ENCODE measurements at places on chromosomes 4 and X.

DNA sequence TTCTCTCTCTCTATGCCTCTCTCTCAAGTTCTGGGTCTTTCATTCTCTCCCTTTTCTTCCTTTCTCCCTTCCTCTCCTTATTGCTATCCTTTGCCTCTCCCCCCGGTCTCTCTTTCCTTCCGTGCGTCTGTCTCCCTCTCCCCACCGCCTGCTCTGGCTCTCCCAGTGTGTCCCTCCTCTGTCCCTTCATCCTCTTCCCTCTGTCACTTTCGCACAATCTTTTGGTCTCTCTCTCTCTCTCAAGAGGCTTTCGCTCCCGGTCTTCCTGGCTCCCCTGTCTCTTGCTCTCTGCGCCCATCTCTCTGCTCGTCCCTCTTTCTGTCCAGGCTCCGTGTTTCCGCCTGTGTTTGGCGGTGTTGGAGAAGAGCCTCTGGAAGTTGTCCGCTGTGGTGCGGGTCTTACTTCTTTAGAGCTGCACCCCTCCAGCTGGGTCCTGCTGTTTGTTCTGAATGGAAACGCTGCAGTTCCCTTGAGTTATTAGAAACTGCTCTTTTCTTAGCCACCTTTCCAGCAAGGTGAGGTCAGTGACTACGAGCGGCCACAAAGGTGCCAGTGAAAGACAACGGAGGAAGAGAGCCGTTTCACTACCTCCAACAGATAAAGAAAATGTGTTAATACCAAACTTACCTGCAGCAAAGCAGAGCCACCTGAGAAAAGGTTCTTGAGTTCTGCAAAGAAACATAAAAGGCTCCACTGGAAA, 1.1 kb downstream of the BMPR1B start:
- no peak for DNase-seq

- no peak for DNase-seq
Measured at GRCh38 chrX:109537324-109537665, 651 bp downstream of the NXT2 start.

- DNase-seq = no peak
Measured at GRCh38 chrX:72114807-72115206, 16.9 kb downstream of the RTL5 start.

GRCh38 chr4:159899596-159899995, 796.7 kb downstream of the RAPGEF2 start:
- no peak for DNase-seq

GRCh38 chr4:175378372-175378771, 433.7 kb downstream of the GPM6A start:
- no peak for DNase-seq

DNA sequence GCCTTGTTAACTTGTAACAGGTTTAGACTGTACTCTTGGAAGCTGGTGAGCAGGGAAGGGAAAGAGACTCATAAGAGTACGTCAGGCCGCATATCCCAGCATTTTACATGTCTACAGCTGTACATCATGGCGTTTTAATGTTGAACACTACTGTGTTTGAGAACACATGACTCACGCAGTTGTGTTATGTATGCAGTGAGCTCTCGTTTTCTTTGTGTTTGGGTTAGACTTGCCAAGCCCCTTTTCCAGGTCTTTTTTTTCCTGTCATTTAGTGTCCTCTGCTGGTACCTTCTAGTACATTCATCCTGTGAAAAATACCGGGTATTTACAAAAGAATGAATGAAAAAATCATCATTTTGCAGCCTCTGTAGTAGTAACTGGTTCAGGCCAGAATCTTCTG, 35.3 kb downstream of the SMS start:
- DNase-seq = no peak

DNA sequence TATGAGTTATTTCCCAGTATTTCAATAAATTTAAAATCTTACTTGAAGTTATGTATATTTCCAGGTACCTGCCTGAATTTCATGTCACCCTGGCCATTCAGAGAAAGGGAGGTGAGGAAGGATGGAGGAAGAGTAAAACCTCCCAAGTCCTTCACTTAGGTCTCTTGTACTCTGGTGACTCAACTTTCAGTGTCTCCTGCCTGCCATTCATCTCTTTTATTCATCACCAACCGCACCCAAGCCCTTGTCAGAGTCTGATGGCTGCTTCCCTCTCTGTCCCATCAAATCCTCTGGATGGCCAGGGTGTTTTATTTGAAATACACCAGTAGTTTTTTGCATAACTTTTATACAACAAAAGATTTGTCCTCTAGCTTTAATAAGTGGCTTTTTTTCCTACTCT, 17.8 kb downstream of the TMPRSS11E start:
- no peak for DNase-seq

GRCh38 chr4:38365748-38366310, 298.2 kb upstream of the KLF3 start:
- no peak for DNase-seq

DNA sequence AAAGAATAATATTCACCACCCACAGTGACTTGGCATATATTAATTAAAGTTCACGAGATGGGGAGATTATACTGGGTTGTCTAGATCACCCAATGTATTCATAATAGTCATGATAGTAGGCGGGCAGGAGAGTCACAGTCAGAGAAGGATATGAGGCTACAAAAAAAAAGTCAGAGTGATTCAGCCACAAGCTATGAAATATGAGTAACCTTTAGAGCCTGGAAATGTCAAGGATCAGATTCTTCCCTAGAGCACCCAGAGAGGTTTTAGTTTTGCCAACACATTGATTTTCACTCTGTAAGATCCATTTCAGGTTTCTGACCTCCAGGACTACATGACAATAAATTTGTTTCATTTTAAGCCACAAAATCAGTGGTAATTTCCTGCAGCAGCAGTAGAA, 501.9 kb downstream of the GABRG1 start:
- no peak for DNase-seq

GRCh38 chr4:163048447-163048846, 118.2 kb downstream of the NAF1 start:
- DNase-seq = no peak

GRCh38 chrX:134484039-134484438, 24.1 kb downstream of the HPRT1 start:
- no peak for DNase-seq

DNA sequence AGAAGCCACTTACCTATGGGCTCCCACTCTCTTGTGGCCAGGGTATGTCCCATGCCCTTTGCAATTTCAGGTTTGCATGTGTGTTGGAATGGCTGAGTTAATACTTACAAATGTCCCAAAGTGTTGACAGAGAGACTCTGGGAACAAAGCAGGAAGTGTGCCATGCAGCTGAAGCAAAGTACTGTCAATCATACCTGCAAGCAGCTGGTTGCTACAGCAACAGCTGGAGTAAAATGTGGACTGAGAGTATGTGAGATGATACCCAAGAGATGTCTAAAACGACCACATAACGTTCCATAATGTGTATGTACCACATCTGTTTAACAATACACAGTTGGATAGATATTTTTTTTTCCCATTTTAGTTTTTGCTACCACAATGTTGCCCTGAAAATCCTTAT, 82.8 kb upstream of the CAMK2D start:
- DNase-seq = no peak

DNA sequence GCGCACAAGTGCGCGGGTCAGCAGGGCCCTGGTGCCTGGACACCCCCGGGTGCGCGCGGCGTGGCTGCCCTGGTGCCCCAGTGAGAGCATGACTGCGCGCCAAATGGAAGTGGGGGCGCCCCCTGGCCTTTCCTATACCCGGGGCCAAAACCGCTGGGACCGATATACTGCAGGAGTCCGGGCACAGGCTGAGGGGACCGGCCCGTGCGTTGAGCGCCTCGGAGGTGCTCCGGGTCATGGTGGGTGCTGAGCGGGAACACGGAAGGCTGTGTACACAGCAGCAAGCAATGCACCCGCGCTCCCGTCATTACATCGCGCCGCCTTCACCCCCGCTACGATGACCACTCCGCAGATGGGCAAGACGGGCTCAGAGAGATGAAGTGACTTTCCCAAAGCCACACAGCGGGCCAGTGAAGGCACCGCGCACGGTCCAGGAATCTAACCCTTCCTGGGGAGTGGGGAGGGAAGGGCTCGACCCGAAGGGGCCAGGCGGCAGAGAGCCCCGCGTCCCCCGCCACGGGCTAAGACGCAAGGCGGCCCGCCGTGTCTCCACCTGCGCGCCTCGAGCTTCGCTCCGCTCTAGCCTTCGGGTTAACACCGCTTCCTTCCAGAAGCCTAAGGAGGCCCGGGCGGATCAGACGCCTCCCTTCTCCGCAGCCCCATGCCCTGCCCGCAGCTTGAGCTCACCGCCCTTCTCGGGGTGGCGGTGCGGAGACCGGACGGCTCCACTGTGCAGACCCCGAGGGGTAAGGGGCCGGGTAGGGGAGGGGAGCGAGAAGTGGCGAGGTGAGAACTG, 11.3 kb downstream of the HMX1 start:
- DNase-seq = no peak

DNA sequence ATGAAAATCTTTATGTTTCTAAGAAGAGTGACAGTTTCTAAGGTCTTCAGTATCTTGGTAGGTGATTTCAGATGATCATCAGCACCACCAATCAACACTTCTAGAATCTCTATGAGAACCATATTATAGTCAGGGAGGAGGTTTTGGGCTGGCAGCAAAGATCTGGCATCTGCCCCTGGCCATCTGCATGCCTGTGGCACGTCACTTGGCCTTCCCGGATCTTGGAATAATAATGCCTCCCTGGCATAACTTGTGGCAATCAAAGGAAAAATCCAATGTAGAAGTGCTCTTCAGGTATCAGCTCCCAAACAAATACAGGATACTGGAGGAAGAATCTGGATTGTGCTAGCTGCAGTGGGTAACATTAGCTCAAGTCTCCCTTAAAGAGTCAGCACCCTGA, 57.3 kb downstream of the RASL11B start:
- no peak for DNase-seq

GRCh38 chr4:119540249-119540648, 88.4 kb downstream of the PDE5A start:
- DNase-seq = no peak

DNA sequence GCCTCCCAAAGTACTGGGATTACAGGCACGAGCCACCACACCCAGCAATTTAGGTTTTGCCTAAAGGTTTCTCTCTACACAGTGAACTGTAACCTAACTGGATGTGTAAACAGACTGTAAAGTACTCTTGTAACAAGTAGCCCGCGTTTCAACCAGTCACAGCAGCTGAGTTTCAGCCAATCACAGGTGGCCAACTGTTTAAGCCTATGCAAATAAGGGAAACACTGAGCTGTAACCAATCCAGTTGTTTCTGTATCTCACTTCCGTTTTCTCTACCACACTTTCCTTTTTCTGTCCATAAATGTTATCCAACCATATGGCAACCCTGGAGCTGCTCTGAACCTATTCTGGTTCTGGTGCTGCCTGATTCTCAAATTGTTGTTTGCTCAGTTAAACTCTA, 59.9 kb downstream of the DIPK2B start:
- no peak for DNase-seq

GRCh38 chr4:87516683-87517082, 12.5 kb downstream of the SPARCL1 start:
- DNase-seq = no peak

GRCh38 chr4:54440394-54441136, 211.5 kb downstream of the PDGFRA start:
- DNase-seq = peak; percentile 49

GRCh38 chr4:146041139-146042004, 102.7 kb upstream of the ZNF827 start:
- DNase-seq = no peak

DNA sequence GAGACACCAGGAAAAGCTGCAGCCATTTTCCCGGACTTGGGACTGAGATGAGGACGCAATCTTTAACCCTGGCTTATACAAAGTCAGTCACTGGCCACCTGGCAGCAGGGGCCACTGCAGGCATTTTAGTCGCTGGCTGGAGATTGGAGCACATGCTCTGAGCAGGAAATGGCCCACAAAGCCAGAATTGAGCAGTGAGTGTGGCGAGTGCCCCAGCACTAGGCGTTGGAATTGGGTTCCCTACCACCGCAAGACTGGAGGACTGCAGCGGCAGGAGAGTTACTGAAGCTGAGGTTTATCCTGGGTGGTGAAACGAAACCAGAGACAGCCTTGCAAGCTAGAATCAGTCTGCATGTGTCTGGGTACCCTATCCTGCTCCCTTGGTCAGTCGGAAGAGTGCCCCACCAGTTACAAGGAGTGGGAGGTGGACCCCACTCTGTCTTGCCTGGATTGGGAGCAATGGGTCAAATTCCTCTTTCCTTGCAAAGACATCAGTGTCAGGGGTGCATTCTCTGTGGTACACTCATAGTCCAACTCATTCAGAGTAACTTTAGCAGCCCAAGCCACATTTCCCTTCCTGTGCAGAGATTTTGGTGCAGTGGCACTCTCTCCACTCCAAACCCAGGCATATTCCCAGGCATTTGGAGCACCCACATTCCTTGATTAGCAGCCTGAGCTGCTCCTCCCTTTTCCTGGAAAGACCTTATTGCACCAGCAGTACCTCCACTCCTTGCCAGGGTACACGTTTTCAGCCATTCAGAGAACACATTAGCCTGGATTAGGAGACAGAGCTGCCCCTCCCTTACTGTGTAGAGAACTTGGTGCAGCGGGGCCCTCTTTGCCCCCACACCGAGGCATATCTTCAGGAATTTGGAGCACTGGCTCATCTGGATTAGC, 36.7 kb upstream of the PLK4 start:
- DNase-seq = no peak

GRCh38 chr4:181528570-181529184, 714.5 kb upstream of the TENM3 start:
- DNase-seq = peak; percentile 0

- DNase-seq = no peak
Measured at GRCh38 chrX:153387345-153387744, 13.8 kb downstream of the PNMA6E start.

DNA sequence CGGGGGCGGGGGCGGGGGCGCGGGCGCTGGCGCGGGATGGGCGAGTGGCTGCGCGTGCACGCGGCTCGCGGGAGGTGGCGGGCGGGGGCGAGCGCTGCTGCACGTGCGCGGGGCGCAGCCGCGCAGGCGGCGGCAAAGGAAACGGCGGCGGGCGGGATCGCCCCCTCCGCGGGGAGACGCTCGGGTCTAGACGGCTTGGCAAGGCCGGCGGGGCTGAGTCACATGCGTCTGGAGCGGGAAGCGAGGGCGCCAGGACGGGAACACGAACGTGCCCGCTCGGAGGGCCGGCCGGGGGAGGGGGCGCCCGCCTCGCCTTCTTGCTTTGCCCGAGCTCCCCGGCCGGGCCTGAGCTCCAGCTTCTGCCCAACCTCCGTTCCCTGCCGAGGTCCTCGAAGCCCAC, 4.3 kb upstream of the HAUS7 start:
- no peak for DNase-seq
